Activated naive CD4-positive, alpha-beta T cell treated with anti-CD3 and anti-CD28 coated beads, Interleukin-2, amount 10 ng/mL, durations not matched to agents 5 hours and 36 hours (primary cell): ENCODE measurements at places on chromosomes 12 and 14. TPM values are rescaled to one million over a fixed set of nuclear protein-coding genes. Genes with fewer than 3 reads are reported as not detected.

The SPTB gene
- not detected for total RNA-seq

The LUM gene
- total RNA-seq, result not detected

The OR4K14 gene
- not detected for total RNA-seq

The ANKS1B gene
- not detected for total RNA-seq

The IFNG gene
- total RNA-seq, result 2.4 TPM
